ENCODE measurements at places on chromosomes 5 and 9.

DNA sequence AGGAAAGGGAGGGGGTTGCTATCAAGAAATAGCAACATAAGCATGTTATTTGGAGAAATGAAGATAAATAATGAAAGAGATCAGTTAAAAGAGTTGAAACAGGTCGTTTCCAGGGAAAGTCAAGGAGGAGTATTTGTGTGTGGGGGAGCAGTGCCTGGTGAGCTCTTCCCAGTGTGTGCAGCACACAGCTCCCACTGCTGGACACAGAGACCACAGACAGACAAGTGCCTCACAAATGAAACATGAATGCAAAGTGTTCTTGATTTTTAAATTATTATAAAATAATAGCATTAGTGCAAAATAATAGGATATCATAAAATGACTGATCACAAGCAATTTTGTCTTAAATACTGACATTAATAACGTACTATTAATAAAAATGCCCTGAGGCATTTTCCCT is 40.8 kb downstream of the LIFR start:
- DNase-seq, result no peak

GRCh38 chr5:54988218-54988617 is 2.8 kb upstream of the ESM1 start:
- DNase-seq, result no peak

- no peak for DNase-seq
These were observed 52.5 kb downstream of the AP3B1 start for GRCh38 chr5:78242001-78242400.

- DNase-seq, result no peak
These were observed 38.7 kb downstream of the NKX2-5 start for GRCh38 chr5:173196133-173196952.

GRCh38 chr5:115815693-115816225 is 700 bp downstream of the CDO1 start:
- no peak for DNase-seq

GRCh38 chr5:123610209-123610608 is 98.2 kb downstream of the CSNK1G3 start:
- DNase-seq, result no peak

DNA sequence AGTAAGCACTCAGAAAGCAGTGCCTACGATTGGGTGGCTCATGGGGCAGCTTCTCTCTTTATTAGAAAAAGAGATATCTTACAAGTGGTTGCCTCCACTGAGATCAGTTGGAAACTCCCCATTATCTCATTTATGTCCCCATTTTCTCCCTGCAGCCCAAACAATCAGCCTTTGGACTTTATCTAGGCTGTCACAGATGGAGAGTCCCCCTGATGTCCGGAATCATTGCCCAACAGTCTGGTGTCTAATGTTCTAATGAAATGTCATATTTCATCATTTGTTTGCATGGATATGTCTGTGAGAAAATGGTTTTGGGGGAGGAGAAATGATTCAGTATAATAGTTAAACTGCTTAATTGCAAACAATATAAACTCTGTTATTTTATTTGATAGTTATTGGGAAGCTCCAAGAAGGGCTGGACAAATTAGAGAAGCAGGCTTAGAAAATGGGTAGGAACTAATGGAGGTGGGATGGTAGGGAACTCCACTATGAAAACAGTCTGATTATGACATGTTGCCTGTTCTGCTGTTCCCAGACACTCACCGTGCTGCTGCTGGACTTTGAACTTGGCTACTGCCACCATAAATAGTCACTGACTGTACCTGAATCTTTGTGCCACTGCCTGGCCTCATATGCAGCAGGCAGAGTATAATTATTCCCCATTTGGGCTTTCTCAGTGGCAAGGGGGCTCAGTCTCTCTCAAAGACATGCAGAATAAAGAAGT is 38.3 kb upstream of the SMAD5 start:
- no peak for DNase-seq

DNA sequence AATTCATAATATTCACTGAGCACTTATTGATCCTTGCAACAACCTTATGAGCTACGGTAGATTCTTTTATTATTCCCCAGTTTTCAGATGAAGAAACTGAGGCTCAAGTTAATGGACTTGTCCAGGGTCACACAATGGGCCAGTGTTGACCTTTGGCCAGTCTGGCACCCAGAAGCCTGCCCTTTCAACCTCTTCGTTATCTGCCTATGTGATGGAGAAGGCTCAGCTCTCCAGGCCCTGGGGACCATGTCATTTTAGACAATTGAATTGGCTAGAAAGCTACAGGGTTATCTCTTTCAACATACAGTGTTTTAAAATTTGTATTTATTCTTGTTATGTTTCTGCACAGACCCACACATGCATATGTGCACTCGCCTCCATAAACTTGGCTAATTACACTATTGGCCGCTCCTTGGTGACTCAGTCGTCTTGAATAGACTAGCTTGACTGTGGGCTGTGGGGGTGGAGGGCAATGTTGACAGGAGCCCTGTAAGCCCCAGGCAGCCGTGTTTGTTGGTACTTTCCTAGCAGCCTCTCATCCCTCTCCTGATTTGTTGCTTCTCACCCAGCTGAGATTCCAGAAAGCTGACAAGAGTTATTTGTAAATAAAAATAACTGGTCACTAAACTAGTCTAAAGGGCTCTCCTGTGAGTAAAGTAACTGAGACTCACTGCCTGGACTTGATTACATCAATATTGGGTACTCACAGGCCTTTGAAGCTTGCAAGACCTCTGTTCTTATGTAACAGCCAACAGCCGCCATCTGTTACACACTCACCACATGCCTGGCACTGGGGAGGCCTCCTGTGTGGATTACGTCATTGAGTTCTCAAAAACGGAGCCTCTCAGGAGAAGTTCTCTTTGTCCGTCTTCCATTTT is 8.5 kb upstream of the ANGPTL2 start:
- peak; percentile 9 for DNase-seq

DNA sequence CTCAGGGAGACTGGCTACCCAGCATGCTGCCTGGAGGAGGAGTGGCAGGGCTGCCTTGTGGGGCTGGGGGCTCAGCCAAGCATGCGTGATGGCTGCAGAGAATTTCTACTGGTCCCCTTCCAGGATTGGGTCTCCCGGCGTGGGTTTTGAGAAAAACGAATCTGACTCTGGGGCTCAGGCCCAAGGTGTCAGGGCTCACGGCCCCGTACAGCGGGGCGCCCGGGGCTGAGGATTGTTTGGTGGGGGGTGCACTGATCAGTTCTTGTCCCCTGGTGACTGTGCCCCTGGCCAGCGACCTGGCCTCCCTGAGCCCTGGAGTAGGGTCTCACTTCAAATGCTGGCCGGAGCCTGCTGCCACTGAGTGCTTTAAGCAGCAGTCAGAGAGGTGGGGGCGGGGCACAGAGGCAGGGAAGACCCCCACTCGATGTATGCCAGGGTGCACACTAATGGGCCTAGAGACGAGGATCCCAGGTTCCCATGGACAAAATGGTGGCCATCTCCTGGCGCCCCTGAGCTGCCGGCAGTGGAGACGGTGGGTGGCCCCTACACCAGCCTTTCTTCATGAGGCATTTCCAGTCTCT is 45.5 kb upstream of the RNU6ATAC start:
- DNase-seq, result no peak

DNA sequence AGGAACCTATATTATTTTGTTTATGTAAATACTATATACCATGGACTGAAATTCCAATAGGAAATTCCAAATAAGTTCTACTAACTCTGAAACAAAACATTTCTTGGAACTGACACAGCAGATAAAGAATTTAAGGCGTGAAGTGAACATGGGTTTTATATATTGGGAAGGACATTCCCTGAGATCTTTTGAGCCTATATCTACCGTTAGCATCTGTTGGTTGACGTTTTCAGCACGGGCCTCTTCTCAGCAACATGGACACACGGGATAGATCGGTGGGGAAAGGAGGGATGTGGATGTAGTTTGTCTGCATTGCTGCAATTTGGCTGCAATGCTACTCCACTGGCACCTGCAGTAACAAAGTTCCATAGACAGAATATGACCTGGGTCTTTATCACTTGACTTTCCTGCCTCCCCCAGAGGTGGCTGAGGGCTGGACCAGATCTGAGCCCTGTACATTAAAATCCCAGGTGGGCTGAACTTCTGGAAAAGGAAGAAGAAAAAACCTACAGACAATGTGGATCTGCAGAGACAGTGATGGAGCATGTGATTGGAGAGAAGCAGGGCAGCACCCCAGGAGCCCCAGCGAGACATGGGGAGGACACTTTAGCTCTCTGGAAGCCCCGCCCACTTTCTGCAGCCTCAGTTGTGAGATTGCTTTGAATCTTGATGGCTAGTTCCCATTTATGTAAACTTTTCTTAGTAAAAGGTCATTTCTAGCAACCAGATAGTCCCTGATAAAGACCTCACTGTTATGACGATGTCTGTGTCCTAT is 91.2 kb upstream of the CPEB4 start:
- DNase-seq, result no peak

GRCh38 chr9:131347376-131348020 is 46.4 kb upstream of the PRRC2B start:
- no peak for DNase-seq

DNA sequence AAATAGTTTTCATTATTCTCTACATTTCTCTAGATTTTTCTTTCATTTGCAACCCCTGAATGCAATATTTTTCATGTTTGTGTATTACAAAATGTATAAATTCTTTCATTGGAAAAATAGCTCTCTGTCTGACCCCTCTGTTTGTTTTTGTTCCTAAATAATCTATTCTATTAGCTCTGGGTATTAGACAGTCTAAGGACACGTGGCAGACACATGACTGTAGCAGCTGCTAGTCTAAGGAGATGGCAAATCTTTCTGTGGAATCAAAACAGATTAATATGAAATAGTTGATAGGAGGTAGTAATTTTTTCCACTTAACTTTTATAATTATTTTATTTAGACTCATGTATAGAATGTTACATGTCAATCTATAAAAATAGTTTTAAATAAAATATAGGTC is 21.4 kb upstream of the SPATA9 start:
- DNase-seq, result no peak
